ENCODE measurements at places on chromosomes 1 and 21. TPM values are rescaled to one million over a fixed set of nuclear protein-coding genes. Genes with fewer than 3 reads are reported as not detected.

ELF3 gene
- 1.7 TPM for total RNA-seq

- H3K27me3 ChIP-seq: no peaks in the 10 kb centered on the region
- no peak for DNase-seq
- no peak overlapping the region for H3K4me3 ChIP-seq
- peaks cover 47% of the 10 kb centered on the region for H3K36me3 ChIP-seq
- H3K27ac ChIP-seq: no peak overlapping the region
These were observed 27.7 kb upstream of the SPSB1 start for GRCh38 chr1:9265037-9265436.

- no peak for DNase-seq
- no peaks in the 10 kb centered on the region for H3K27me3 ChIP-seq
- H3K36me3 ChIP-seq: no peaks in the 10 kb centered on the region
These were observed 24.1 kb upstream of the NFASC start for GRCh38 chr1:204846546-204846945.

GRCh38 chr1:226568077-226568831 is 19.7 kb downstream of the STUM start:
- H3K36me3 ChIP-seq: no peaks in the 10 kb centered on the region
- no peaks in the 10 kb centered on the region for H3K27me3 ChIP-seq
- H3K4me3 ChIP-seq: no peak overlapping the region
- peaks cover 13% of the 10 kb centered on the region for H3K4me1 ChIP-seq

- no peak overlapping the region for H3K4me3 ChIP-seq
- H3K4me1 ChIP-seq: peaks cover 13% of the 10 kb centered on the region
- DNase-seq: no peak
- H3K36me3 ChIP-seq: peaks cover 13% of the 10 kb centered on the region
- no peak overlapping the region for H3K27ac ChIP-seq
These were observed 48.6 kb downstream of the CEP350 start for GRCh38 chr1:180003026-180003695.

GRCh38 chr1:42889264-42889663 is 42.9 kb downstream of the ZNF691 start:
- no peaks in the 10 kb centered on the region for H3K36me3 ChIP-seq
- DNase-seq: no peak
- no peak overlapping the region for H3K27ac ChIP-seq
- H3K4me1 ChIP-seq: no peaks in the 10 kb centered on the region
- H3K27me3 ChIP-seq: no peaks in the 10 kb centered on the region

Data from right atrium auricular region (tissue), 2 donors.